ENCODE measurements at places on chromosomes 1 and 21. TPM values are rescaled to one million over a fixed set of nuclear protein-coding genes. Genes with fewer than 3 reads are reported as not detected.
A peak's percentile ranks its signal among the peaks of the same experiment; 100 is the strongest.

COL11A1 gene
- under 0.01 TPM for total RNA-seq

DNA sequence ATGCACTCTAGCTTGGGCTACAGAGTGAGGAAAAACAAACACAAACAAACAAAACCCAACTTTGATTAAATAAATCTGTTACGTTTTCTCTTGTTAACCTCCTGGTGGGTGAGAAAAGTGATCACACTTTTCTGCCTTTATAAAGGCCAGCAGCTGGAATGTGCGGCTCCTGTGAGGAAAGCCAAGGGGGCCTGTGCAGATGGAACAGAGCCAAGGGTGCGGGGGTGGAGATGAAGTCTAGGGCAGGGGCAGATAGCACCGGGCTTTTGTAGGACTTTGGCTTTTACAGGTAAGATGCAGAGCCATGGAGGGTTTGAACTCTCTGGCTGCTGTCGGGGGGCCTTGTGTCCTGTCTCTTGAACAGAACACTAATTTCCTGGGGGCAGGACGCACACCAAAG, 40.7 kb upstream of the GPR37L1 start:
- DNase-seq = no peak

GRCh38 chr1:67747671-67748546, 62.9 kb downstream of the GADD45A start:
- DNase-seq = no peak

GRCh38 chr1:18100491-18101063, 7.0 kb upstream of the IGSF21 start:
- peak; percentile 64 for DNase-seq

DNA sequence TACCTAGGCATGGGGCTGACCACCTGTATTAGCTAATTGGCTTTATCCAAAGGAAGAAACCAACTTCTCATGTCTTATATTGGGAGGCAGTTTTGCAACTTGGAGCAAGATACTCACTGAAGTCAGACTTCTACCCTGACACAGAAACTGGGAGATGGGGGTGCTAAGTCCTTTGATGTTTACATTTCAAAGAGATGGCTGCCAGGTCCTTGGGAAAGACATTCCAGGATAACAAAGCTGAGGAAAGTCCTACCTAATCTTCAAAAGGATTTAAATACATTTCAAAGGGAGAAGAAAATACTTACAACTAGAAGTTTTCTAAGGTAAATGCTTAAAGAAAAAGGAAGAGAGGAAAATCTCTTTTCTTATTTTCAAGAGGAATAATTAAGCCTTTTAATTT, 62.1 kb downstream of the FH start:
- no peak for DNase-seq
